ENCODE measurements at places on chromosomes 16 and 17.

GRCh38 chr17:50192144-50192617, 9.2 kb downstream of the COL1A1 start:
- no peak for DNase-seq

DNA sequence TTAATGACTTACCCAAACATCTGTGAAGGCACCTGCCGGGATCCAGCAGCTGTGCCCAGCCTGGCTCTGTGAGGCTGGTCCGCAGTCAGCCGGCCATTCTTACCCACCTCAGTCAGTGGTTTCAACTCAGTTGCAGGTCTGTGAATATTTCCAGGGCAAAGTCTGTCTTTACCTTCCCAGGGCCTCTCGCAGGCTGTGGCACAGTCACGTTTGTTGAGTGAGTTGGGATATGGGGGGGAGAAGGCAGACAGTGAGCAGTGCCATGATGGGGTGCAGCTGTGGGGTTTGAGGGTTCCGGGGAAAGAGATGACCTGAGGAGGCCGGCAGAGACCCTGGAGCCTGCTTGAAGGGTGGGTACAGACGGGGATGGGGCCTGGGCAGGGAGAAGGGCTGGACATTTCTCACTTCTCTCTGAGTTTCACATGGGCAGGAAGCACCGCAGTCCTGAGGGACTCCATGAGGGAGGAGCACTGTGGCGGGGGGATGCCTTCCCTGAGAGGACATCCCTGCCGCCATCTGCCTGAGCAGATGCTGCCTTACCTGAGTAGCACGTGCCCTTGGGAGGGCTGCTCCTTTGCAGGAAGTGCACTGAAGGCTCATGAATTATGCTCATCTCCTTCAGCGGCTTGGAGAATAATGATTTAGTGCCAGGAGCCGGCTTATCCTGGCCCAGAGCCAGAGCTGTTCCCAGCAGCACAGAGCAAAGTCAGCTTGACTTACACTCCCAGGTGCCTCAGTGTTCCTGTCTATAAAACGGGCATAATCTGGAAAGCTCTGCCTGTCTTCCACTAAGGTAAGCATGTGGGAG, 48.1 kb downstream of the KSR1 start:
- DNase-seq = no peak

- no peak for DNase-seq
Observed at GRCh38 chr16:17395849-17396480, 74.8 kb downstream of the XYLT1 start.

GRCh38 chr17:74654742-74655141, 31.2 kb upstream of the CD300E start:
- no peak for DNase-seq

DNA sequence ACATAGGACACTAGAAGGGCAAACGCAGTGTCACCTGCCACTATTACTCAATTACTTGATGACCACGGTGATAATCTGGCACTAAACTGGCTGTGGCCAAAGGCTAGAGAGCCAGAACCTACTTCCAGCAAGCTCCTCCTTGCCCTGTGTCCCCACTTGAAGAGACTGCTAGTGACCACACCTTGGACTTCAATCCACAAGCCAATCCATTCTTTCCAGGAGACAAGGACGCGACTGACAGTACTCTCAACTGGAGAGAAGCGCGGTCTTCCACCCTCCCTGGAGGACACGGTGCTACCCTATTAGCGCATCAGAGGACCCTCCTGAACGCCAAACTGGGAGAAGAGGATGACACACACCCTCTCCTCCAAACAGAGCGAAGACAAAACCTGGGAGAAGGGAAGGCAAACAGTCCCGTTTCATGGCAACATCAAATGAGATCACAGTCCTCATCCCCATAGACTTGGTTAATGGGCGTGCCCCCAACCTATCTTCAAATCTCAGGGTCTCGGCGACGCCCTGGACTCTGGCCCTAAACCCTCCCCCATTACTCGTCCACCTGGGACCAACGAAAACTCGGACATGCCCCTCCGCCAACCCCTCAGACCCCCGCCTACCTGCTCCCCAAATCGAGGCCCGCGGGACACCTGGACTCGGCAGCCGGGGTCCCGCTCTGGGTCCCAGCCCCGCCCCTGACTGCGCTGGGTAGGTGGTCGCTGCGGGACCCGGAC, 508 bp downstream of the FLCN start:
- DNase-seq = no peak

DNA sequence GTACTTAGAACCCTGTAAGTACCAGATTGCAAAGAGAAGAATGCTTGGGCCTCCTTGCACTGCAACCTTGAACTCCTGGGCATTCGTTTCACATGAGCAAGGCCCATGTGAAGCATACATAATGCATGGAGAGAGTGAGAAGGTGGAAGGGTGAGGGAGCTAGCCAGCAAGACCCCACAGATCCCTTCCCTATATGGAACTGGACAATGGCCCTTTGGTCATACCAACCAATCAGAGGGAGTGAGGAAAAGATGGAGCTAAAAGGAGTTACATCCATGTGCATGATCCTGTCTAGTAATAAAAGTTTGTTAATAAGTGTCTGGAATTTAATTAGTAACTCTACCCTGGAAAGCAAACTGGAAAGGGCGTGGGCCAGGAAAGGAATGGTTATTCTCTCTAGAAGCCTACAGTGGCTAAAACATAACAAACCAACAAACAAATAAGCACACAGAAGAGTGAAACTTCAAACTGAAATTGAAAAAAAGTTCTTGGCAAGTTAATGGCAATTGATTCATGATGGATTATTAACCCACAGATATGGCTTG, 29.6 kb downstream of the DNAH3 start:
- no peak for DNase-seq

DNA sequence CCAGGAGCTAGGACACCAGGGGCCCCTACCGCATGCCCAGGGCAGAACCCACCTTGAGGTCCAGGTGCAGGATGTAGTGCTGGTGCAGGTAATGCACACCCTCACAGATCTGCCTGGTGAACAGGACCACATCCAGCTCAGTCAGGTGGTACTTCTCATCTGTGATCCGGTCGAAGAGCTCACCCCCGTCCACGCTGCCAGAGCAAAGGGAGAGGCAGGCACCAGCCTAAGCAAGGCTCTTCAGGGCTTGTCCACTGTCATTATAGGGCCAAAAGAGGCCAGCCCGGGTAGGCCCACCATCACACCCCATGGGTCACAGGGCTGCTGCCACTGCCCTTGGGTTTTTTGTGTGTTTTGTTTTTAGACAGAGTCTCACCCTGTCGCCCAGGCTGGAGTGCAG, 21.0 kb downstream of the MYLK3 start:
- DNase-seq = no peak

DNA sequence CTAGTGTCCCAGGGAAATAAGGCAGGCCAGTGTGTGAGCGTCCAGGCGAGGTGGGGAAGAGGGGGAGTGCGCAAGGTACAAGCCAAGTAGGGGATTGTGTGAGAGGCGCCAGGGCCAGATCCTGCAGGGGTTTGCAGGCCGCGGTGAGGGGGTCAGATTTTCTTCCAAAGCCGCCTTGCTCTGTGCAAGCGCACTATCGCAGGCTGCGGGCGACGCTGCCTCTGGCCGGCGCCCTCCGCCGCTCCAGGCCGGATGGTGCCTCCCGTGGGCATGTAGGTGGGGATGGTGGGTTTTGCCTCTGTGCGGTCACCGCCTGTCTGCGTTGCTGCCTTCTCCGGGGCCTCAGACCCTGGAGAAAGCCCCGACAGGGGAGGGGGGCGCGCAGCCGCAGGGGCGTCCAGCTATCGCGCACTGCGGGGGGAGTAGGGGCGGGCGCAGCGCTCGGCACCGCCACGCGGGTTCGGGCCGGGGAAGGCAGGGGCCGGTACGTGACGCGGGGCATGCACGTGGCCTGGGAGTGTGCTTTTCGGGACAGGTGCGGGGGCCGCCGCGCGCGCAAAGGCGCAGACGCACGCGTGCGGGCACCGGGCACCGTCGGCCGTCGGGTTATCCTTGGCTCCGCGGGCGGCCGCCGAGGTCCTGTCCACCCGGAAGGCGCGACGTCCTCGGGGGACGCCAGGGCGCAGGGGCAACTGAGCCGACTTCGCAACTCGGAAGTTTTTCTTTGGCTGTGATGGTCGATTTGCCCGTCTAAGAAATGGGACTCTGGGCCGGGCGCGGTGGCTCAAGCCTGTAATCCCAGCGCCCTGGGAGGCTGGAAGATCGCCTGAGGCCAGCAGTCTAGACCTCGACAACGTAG, 1.1 kb upstream of the HAPSTR1 start:
- DNase-seq = no peak

Measured in fibroblast of the conjunctiva (primary cell).